CD4-positive, alpha-beta T cell treated with Interleukin-1 beta for 1 hour (primary cell): ENCODE measurements at places on chromosomes 5 and 9.
A peak's percentile ranks its signal among the peaks of the same experiment; 100 is the strongest.

- no peak for DNase-seq
Measured at GRCh38 chr9:137244486-137245449, 3.7 kb downstream of the TUBB4B start.

GRCh38 chr9:92671323-92671722, 1.4 kb upstream of the IPPK start:
- no peak for DNase-seq

- no peak for DNase-seq
Measured at GRCh38 chr9:35690614-35691333, 1.0 kb upstream of the TPM2 start.

DNA sequence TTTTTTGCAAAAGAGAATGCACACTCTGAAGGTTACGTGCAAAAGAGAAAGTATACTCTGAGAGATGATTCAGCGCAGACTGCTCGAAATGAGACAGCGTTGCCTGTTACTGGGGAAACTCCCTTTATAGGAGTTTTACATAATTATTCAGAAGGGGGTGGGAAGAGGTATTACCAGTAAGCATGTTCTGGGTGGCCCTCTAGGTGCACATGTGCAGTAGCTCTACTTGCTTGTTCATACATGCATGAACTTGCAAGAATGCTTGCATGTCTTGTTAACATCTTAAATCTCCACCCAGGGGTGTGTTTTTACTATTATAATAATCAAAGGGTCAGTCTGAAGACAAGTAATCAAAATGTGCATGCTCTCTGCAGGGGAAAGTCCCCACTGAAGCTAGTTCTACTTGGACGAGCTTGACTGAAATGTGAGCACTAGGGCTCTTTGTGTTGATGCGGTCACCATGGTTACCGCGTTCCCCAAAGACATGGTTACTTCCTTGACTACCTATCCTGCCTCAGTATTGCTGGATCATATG, 75.5 kb downstream of the SGCD start:
- DNase-seq: peak; percentile 72

DNA sequence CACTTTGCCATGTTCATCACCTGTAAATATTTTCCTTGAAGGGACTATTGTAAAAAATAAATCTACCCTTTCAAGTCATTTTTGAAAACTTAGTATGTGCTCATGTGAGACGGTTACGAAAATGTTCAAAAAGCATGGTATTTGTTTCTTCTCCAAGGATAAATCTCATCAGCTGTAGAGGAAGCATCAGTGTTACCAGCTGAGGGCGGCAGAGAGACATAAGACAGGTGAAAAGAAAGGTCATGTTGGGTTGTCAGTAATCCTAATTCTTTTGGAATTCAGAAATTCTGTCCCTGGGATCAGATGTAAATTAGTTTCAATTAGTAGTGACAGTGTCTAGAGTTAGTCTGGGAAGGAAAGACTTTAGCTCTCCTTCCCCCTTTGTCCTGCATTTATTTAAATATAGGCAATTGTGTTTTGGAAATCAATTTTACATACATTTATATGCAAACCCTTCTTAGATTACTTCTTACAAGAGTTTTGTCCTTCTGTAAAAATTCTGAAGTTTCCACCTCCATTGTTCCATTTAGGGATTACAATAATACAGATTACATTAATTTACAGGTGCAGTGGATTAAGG, 791.9 kb upstream of the CDH6 start:
- DNase-seq: no peak

- no peak for DNase-seq
Measured at GRCh38 chr5:57785946-57786345, 303.3 kb upstream of the ACTBL2 start.

GRCh38 chr9:1051584-1052275, 1.6 kb downstream of the DMRT2 start:
- no peak for DNase-seq

DNA sequence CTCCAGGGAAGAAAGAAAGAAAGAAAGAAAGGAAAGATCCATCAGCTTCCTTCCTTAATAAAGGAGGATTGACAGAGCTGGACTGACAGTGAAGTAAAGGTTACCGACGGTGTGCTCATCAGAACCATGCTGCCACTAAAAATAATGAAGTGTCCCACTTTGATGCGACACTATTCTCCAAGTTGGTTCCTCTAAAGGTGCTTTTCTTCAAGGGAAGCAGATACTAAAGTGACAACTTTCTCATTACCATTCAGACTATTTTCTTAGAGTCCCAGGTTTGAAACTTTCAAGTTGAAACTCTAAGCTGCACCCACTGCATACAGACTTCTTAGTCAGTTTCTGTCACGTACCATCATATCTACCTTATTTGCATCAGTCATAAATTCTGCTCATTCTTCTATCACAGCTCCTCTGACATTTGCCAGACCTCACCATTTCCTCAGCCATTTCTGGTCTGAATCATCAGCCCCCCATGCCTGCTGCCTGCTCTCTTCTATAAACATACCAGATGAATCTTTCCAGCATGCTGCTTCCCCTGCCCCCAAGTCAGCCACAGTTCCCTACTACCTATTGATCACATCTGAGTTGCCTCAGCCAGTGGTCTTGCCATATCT, 177.6 kb downstream of the DEPDC1B start:
- no peak for DNase-seq

DNA sequence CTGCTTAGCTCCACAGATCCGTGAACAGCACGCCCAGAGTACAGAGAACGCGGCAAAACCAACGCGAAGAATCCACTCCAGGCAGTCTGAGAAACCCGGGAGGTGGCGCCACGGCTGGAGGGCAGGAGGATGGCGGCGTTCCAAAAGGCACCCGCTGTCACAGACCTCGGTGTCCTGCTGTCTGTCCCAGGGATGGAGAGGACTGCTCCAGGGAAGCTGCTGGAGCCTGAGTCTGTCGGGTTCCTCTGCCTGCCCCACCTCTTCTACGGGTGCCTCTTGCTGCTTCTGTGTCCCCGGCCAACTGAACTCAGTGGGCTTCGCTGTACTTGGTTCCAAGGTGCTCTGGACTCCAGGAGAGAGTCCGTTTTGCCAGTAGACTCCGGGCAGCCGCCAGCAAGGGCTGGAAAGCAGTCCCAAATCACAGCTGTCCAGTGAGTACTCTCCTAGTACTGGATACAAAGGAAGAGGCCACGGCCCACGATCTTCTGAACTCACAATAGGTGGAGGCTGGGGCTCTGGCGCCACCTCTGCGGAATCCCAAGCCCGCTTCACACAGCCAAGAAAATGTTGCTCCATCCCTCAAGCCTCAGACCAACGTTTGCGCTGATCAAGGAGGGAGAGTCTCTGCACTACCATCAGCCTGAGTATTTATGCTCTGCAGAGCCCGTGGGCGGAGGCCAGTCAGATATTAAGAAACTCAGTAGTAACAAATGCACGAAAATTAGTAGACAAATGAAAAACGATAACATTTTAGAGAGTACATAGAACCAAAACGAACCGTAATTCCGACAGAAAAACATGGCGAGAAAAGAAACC, 440 bp downstream of the ANXA2R start:
- DNase-seq: peak; percentile 73

- DNase-seq: no peak
Measured at GRCh38 chr9:99465231-99465907, 243.3 kb downstream of the SEC61B start.

GRCh38 chr5:13745508-13745907, 199.0 kb downstream of the DNAH5 start:
- DNase-seq: no peak

DNA sequence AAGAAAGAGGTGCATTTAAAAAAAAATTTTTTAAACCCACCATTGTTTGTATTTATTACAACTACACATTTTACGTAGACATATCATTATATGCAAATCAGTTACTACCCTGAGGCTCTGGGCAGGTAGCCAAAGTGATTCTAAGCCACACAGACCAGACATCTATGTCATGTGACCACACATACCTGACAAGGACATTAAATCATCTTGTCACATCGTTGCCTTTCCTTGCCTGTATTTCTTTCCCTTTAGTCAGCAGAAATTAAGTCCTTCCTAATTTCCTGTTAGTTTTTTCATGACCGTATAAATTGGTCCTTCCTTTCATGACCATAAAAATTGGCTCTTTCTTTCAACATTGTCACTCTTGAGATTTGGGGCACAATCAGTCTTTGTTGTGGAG, 134.2 kb upstream of the MARCHF11 start:
- DNase-seq: no peak

GRCh38 chr5:14266686-14267085, 123.5 kb downstream of the TRIO start:
- no peak for DNase-seq

- no peak for DNase-seq
Measured at GRCh38 chr5:4646715-4647375, 493.3 kb upstream of the ADAMTS16 start.

GRCh38 chr5:94847019-94847418, 228.6 kb downstream of the SLF1 start:
- DNase-seq: no peak

DNA sequence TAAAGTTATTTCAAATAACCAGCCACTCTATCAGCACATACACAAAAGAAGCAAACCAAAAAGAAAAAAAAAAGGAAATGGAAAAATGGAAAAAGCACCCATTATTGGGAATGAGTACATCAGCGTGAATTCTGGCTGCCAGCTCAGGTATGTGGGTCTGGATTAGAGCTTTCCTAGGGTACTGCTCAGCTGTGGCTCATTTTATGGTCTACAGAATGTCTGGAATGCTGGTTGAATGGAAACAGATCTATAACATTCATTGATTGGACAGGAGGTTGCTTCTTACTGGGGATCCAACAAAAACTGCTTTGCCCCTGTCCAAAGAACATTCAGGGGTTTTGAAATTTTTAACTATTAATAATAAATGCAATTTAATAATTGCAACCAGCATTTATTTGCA, 3.9 kb upstream of the CAST start:
- no peak for DNase-seq

DNA sequence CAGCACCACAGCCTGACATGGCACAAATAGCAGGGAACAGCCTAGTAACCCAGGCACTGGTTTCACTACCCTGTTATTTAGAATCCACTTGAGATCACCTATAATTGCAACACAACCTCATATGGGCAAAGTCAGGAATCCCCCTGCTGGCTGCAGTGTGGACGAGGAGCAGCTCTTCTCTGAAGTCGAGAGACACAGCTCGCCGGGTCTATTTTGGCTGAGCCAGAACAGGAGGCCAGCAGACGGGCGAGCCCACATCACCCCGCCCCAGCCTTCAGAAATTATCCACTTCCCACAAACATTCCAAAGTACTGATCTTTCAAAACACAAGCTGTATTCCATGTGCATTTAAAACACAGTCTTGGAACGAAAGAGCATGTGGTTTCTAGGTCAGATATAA, 179.0 kb downstream of the ROR2 start:
- no peak for DNase-seq

GRCh38 chr9:84781458-84781857, 111.9 kb downstream of the NTRK2 start:
- DNase-seq: peak; percentile 10

DNA sequence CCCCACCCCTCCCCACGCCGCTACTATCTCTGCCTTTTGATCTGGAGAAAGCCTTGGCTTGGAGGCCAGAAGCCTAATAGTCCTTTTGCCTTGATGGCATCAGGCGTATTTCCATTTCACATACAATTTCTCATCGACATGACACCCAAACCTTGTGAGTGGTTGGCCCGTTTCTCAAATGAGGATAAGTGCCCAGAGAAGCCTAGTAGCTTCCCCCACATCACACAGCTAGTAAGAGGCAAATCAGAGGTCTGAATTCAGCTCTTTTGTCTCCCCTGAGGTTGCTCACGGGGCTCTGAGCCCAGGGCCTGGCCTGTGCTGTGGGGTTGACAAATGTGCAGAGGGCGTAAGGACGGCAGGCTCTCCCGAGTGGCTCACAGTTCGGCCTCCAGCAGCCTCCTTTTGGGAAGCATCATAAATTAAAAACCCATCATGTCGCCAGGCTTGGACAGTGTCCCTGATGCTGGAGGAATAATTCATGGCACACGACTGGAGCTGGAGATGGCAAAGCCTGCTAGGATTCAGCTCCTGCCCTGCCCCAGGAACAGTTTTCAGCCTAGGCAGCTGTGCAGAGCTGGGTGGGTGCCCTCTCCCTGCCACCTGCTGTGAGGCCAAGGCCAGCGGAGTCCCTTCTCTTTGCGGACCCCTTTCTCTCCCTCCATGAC, 263.8 kb downstream of the NSG2 start:
- DNase-seq: no peak

- DNase-seq: no peak
Measured at GRCh38 chr5:14100281-14100680, 42.9 kb upstream of the TRIO start.

DNA sequence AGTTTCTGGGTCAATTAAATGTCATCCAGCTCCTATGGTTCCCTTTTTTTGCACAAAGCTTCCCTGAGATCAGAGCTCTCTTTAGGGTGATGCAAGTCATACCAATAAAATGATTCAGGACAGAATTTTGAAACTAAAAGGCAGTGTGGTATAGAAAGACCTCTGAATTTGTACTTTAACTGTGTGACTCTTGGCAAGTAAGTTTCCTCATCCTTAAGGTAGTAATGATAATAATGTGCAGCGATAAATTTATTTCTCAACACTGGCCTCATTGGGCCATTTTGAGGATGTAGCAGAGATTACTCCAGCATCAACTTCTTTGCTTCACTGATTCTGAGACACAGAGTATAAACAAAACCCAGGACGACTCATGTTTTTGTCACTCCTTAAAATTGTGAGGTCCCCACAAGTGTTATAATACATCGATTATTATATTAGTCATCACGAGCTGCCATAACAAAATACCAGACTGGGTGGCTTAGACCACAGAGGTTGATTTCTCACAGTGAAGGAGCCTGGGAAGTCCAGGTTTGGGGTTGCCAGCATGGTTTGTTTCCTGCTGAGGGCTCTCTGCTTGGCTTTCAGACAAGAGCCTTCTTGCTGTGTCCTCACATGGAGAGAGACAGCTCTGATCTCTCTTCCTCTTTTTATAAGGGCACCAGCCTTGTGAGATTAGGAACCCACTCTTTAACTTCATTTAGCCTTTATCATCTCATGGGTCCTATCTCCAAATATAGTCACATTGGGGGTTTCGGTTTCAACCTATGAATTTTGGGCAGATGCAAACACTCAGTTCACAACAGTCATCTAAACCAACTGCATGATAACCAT, 293.0 kb downstream of the ZNF608 start:
- no peak for DNase-seq

DNA sequence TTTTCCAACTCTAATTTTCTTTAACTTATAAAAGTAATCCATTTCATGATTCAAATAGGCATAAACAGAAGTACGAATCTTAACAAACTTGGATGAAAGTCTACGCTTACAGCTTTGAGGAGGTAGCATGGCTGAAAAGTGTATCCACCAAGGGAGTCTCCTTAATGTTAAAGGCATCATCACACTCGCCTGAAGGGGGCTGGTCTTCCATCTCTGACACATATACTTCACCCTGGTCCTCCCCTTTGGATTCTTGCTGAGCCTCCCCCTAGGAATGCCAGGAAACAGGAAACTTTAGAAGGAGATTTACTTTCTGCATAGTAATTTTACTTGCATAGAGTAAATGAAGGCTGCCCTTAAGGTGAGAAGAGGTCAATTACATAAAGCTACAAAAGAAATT, 10.3 kb upstream of the NME5 start:
- DNase-seq: no peak

- peak; percentile 3 for DNase-seq
Measured at GRCh38 chr9:34124099-34124498, 2.4 kb downstream of the DCAF12 start.

GRCh38 chr5:82425591-82425990, 147.4 kb upstream of the RPS23 start:
- DNase-seq: no peak

GRCh38 chr9:114035221-114035844, 42.8 kb downstream of the AMBP start:
- DNase-seq: no peak

- peak; percentile 55 for DNase-seq
Measured at GRCh38 chr9:129836311-129837007, 1.2 kb downstream of the USP20 start.

- DNase-seq: no peak
Measured at GRCh38 chr5:178587763-178588611, 2.2 kb downstream of the COL23A1 start.
